ENCODE measurements at places on chromosomes 1 and 21.

GRCh38 chr1:160285506-160285905 lies 573 bp upstream of the PEX19 start:
- DNase-seq: no peak

- peak; percentile 53 for DNase-seq
Observed at GRCh38 chr1:94236630-94237290, 624 bp downstream of the ARHGAP29 start.

GRCh38 chr1:17213148-17213781 lies 8.3 kb downstream of the PADI1 start:
- DNase-seq: no peak

GRCh38 chr1:118381197-118381869 lies 196.3 kb upstream of the SPAG17 start:
- no peak for DNase-seq

DNA sequence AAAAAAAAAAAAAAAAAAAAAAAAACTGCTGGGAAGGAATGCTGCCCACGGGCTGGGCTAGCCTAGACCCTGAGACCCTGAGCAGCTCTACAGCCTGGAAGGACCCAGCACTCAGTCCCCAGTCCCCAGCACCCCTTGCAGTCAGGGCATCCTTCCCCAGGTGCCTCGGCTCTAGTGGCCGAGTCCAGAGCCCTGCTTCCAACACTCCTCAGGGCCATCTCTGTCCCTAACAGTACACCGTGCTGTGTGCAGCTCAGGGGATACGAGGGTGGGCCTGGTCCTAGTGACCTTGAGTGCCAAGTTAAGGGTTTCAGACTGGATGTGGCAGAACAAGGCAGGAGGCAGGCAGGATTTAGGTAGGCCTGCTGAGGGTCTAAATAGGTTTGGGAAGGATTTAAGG lies 50.2 kb upstream of the LRP8 start:
- DNase-seq: no peak

DNA sequence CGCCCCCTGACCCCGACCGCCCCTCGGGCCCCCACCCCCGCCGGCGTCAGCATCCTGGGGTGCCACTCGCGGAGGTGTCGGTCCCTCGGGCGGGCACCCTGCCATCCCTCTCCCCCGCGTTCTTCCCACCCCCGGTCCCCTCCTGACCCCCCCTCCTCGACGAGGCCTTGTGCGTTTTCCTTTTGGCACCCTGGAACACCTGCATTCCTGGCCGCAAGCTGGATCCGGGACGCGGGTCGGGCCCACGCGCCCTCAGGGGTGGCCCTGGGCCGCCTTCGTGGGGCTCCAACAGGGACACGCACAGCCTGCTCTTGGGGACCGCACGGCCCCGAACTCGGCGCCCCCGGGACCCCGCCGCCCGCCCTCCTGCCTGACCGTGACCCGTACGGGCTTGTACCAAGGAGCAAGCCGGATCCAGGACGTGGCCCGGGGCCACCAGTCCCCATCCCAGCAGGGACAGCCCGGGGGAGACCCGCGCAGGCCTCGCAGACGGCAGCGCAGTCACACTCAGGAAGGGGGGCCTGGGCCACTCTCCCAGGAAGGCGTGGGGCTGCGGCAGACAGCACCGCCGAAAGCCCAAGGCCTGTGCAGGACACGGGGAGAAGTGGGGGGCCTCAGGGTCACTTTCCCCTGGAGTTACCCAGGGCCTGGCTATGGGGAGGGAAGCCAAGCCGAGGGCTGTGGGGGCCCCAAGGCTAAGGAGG lies 579 bp upstream of the SLC19A1 start:
- DNase-seq: no peak

- DNase-seq: no peak
Observed at GRCh38 chr1:91502672-91503184, 2.1 kb downstream of the CDC7 start.

- DNase-seq: peak; percentile 9
Observed at GRCh38 chr1:236759252-236759859, 35.7 kb upstream of the MTR start.

- DNase-seq: no peak
Observed at GRCh38 chr21:29775462-29775861, 164.3 kb downstream of the GRIK1 start.

GRCh38 chr1:90936061-90936460 lies 85.8 kb downstream of the ZNF644 start:
- DNase-seq: no peak

DNA sequence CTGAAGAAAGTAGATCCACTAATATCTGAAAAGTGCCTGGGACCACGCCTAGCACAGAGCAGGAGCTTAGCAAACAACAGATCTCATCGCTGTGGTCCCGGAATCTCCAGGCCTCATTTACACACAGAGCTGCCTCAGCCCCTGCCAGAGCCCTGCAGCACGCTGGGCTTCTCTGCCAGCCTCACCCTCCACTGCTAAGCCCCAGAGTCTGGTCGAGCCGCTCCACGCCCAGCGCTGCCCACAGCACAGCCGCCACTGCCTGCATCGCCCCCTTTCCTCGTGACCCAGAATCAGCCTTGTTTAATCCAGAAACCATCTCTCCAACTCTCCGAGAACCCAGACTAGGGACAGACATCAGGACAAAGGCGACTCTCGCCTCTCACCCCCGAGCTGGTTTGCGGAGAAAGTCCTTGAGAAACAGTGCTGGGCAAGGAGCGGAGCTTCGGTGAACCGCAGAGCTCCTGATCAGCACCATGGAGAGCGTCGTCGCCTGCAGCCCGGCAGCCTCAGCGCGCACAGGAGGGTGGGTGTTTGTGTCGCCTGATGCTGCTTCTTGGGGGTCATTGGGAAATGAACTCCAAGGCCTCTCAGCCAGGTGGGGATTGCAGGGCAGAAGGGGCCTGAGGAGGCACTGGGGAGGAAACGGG lies 145.1 kb downstream of the NPHP4 start:
- peak; percentile 63 for DNase-seq

- no peak for DNase-seq
Observed at GRCh38 chr21:39686646-39687468, 58.1 kb upstream of the IGSF5 start.

- no peak for DNase-seq
Observed at GRCh38 chr1:233025157-233025556, 74.7 kb downstream of the NTPCR start.

Measured in hindlimb muscle (tissue), 1 donor.